ENCODE measurements at places on chromosomes 6 and 20.

DNA sequence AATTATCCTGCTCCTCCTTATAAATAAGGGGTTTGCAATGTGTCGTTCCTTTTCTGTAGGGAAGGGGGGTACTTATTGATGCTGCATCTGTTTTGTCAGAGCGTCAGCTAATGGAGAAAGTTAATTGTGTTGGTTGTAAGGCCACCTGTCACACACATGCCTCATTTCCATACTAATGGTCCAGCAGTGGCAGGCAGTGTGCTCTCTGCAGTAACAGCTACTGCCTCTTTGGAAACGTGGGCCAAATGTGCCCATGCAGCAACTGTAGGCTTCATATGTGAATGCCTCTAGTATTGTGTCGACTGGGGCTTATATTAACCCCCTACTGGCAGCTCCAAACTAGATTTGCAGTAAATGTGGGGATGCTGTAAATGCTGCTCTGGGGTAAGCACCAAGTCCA is 56.3 kb upstream of the OLIG3 start:
- ATAC-seq = no peak

DNA sequence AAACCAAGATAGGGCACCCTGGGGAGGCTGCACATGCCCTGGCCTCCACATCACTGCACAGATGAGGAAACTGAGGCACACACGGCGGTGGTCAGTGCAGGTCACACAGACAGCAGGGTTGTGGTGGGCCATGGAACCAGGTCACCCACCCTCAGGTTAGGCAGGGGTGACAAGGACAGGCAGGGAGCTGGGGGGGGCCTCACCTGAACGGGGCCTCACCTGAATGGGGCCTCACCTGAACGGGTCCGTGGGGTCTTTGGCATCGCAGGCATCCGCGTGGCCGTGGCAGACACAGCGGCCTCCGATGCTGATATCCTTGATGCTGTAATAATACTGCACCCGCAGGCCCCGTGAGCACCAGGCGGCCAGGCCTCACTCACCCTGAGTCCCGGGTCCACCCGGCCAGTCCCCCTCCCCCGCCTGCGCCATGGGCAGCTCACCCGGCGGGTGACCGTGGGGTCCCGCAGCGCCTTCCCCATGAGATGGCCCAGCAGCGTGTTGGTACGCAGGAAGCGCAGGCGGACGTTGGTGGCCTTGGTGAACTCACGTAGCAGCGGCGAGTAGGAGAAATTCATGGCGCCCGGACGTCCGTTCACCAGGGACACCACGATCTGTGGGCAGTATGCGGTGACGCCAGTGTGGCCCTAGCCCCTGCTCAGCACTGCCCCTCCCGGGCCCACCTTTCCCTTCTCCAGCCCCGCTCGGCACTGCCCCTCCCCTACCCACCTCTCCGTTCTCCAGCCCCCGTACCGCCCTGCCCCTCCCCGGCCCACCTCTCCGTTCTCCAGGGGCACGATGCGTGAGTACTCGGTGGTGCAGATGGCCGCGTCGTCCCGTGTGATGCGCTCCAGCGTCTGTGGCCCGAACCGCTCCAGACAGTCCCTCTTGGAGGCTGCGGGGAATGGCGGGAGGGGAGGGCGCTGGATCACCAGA is 15.4 kb downstream of the LAMA5 start:
- ATAC-seq = no peak

DNA sequence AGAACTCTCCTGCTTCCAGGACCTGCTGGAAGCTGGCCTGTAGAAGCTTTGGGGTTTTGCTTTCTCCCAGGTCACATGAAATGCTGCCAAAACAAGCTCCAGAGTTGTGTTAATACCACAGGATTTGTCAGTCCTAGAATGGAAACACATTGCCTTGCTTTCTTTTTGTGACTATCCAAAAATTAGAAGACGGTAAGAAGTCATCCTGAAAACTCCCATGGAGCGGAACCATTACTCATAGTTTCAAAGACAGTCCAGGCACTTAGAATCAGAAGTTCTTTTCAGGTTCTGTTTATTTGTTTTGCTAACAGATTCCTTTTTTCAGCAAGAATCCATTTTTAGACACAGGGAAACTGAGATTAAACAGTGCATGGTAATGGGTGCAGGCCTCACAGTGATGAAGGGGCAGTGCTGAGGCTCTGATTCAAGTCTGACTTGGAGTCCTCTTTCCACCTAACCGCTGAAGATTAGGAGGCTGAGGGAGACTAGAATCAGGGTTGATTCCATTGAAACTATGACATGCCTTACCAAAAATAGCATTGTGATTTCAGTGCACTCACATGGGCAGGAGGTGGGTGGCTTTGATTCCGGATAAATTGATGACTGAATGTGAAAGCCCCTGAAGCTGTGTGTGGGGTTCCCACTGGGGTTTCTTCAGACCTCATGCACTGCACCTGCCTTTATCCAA is 72.2 kb upstream of the NAA20 start:
- no peak for ATAC-seq

DNA sequence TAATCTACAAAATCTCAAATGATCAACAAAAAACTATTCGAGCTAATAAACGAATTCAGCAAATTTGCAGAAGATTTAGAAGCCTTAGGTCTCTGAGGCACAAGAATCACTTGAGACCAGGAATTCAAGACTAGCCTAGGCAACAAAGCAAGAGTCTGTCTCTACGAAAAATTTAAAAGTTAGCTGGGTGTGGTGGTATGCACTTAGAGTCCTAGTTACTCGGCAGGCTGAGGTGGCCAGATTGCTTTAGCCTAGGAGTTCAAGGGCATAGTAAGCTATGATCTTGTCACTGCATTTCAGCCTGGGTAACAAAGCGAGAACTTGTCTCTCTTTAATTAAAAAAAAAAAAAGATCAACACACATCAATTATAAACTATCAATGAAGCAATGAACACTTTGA is 34.2 kb downstream of the FAM184A start:
- no peak for ATAC-seq

DNA sequence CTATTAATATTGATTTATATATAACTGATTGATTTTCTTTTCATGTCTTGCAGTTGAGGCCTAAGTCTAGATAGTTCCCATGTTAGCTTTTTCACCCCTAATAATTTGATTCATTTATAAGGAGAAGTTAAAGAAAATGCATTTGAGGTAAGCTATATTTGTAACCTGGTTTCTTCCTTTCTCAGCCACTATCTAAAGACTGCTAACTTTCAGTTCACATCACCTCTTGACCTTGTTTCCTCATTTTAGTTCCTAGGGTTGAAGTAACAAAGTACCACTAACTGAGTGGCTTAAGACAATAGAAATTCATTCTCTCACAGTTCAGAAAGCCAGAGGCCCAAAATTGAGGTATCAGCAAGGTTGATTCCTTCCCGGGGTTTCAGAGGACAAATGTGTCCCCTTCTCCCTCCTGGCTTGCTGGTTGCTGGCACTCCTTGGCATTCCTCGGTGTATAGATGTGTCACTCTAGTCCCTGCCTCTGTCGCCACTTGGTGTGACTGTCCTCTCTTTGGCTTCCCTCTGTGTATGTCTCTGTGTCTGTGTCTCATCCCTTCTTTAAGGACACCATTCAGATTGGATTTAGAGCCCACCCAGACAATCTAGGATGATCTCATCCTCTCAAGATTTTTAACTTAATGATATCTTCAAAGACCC is 55.9 kb upstream of the C20orf144 start:
- no peak for ATAC-seq

- peak; percentile 2 for ATAC-seq
Measured at GRCh38 chr20:63696628-63697356, at the start of gene TNFRSF6B. TNFRSF6B (plus strand) TSS chr20:63696652; CDS start chr20:63696768, 116 bp downstream.

DNA sequence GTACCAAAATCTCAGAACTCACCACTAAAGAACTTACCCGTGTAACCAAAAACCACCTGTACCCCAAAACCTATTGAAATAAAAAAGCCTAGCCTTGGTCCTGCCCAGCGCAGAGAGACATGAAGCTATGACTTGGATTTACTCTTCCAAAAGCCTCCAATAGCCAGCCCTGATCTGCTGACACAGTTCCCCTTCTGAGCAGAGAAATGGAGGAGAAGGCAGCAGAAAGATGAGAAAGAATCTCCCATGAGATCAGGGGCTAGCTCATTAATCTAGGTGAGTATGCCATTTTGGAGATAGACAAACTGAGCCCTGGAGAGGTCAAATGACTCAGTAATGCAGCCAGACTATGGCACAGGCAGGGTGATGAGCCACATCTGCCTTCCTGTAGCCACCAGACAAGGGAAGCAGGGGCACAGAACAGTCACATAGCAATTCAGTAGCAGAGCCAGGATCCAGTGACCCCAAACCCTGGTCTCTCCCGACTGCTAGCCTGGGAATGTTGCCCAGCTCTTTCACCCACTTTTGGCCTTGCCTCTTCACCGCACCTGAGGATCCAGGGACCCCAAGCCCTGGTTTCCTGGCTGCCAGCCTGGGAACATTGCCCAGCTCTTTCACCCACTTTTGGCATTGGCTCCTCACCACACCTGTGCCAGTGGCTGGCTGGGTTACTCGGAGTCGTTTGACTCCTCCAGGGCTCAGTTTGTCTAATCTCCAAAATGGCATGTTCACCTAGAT is 7.2 kb upstream of the SDCBP2 start:
- ATAC-seq = no peak

- ATAC-seq = no peak
Measured at GRCh38 chr20:44170816-44171410, 16.1 kb downstream of the JPH2 start.

DNA sequence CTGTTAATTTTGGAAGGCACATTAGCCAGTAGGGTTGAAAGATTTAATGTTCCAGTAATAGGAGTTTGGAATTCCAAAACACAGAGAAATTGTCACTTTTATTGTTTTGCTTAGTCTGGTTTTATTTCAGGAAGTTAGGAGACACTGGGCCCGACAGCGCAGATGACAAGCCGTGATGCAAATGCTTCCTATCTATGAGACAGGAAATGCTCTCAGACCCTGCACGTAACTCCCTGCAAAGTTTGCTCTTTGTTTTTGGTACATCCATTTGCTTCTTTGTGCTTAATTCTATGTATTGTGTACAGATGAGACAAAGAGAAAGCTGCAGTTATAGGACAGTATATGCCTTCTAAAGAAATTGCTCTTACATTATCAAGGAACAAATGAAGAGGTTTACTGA is 201.6 kb upstream of the SGK1 start:
- ATAC-seq = no peak

DNA sequence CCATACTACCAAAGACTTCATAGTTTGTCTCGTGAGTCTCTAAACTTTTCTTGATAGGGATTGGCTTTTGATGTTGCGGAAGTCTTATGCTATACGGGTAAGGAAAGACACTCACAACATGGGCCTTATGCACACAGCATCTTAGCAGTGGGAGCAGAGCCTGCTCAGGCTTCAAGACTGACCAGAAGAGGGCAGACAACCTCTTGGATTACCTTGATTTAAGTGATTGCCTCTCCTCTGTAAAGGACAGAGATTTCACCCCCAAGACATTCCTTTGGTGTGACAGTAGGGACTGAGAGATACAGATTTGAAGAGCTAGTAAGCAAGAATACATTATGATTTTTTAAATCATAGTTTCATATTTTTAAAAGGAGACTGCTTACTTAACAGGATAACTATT is 71.0 kb upstream of the SAMD3 start:
- peak; percentile 100 for ATAC-seq

DNA sequence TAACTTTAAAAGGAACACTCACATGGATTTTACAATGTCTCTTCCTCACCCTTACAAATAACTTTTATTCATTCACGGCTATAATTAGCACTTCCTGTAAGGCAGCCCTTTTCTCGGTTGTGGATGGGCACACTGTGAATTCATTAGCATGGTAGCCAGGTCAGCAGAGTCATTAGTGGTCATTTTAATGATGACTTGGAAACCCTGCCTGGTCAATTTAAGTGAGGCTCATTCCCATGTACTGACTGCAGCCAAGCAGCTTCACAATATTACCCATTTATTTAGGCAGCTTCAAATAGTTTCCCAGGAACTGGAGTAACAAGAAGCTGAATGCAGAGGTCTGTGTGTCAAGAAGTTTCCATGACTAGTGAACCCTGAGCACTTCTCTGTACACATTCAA is 248.8 kb downstream of the KHDC1L start:
- no peak for ATAC-seq

- no peak for ATAC-seq
Measured at GRCh38 chr20:50488236-50488806, 21.9 kb upstream of the PTPN1 start.

DNA sequence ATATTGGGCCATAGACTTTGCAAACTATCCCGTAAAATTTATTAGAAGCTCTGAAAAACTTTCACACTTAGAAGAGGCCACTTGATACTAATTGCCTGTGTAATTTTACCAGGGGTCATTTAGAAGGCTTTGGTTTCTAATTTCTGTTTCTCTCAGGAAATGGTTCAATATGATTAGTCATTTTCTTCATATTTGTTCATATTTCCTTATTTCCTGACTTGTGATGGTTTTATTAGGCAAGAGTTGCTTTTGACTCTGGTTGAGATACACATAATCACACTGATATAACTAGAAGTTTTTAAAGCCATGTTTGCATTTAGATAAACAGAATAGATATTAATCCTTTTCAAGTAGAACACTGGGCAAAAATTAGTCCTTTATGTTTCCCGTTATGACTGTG is 11.8 kb upstream of the HBS1L start:
- no peak for ATAC-seq

DNA sequence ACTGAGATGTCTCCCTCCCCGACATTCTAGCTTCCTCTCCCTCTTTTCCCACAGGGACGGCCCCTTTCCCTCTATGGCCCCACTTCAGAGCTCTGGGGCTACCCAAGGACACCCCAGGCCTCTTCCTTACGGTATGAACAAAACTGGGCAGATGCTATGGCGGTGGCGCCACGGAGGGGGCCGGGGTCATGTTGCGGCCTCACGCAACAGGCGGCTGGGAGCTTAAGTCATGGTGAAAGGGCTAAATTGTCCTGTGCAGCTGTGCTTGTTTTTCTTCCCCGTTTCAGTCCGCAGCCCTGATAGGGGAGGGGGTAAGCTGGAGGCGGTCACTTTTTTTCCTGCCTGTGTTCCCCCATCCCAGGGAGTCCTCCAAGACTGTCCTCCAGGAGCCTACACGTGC is 17.6 kb upstream of the KIAA1755 start:
- no peak for ATAC-seq

GRCh38 chr6:111154981-111155380 is 67.7 kb downstream of the SLC16A10 start:
- no peak for ATAC-seq

- no peak for ATAC-seq
Measured at GRCh38 chr20:1806456-1806855, 88.8 kb upstream of the SIRPA start.

GRCh38 chr6:83310046-83310445 is 116.9 kb downstream of the RWDD2A start:
- no peak for ATAC-seq

DNA sequence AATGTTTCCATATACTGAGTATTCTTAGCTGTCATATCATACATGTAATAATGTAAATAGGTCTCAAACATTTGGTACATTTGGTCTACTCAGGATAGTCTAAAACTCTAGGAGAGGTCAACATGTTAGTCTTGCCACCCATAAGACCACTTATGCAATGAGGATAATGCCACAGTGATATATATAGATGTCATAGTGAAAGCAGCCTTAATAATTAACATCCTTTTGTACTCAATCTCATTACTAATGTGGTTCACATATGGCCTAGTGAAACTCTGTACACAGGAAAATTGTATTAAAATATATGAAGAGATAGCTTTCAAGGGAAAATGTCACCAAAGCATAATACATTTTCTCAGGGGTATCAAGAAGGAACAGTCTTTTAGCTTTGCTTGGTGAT is 577.9 kb downstream of the TFAP2B start:
- no peak for ATAC-seq

- ATAC-seq = no peak
Measured at GRCh38 chr6:20427856-20428255, 26.2 kb downstream of the E2F3 start.

- no peak for ATAC-seq
Measured at GRCh38 chr20:58177799-58178198, 50.7 kb downstream of the ANKRD60 start.

Measured in SK-N-SH treated with all-trans-retinoic acid at 6 μM for 48 hours (cell line).